GM12878 (cell line): ENCODE measurements at places on chromosomes 5 and 9. TPM values are rescaled to one million over a fixed set of nuclear protein-coding genes. Genes with fewer than 3 reads are reported as not detected.

- DNase-seq: no peak
Observed at GRCh38 chr9:134965411-134965810, 47.7 kb upstream of the FCN1 start.

DNA sequence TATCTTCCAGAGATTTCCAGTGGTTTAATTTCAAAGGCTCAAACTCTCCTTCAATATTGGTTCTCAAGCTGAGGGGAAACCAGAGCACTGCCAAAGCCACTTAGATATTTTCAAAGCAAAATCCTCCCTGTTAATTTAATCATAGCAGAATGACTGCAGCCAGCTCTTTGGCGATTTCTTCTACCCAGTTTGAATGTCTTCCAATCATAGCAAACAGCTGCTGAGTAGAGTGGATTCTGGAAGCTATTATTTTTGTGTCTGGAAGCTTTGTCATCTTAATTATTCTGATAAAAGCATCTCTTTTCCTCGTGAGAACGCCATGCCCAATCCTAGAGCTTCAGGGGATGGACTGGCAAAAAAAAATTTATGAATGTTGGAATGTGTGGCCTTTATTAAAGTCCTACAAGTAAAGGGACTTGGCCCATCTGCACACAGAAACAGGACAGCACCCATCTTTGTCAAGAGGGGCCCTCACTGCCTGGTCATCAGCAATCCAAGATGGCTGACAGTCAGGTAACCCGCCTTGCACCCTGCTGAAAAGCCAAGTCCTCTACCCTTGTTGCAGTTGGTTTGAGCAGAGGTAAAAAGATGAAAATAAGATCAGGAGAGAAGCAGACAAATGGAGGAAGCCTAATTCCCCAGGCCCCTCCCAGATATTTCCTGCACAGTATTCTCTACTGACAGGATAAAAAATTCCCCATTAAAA, 125.1 kb downstream of the SUSD1 start:
- no peak for DNase-seq

- DNase-seq: no peak
Observed at GRCh38 chr5:2131196-2131595, 248.5 kb upstream of the IRX4 start.

- DNase-seq: peak; percentile 88
Observed at GRCh38 chr5:61319388-61320146, 12.5 kb upstream of the ZSWIM6 start.

The PAX5 gene
- polyA plus RNA-seq: 28.5 and 32.6 TPM in 2 replicates
